Spleen (tissue), 13 donors: ENCODE measurements at places on chromosomes 1 and 21. TPM values are rescaled to one million over a fixed set of nuclear protein-coding genes. Genes with fewer than 3 reads are reported as not detected.

The CENPL gene
- 3.8 TPM for polyA plus RNA-seq

DNA sequence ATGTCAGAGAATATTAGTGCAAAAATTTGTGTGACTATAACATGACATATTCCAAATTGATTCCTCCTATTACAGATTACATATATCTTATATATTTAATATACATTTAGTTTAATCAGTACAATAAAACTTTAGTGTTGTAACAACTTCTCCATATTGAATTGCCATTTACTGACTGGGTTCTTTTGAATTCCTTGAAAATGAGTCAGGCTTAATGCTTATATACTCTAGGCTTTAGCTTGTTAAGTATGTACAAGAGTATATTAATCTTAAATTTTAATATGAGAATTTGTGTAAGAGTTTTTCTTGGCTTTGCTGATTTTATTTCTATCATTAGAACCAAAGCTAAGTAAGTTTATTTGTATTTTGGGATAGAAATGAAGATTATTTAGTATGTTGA lies 40.3 kb downstream of the XPR1 start:
- H3K4me1 ChIP-seq, result no peaks in the 10 kb centered on the region
- no peak for DNase-seq
- no peaks in the 10 kb centered on the region for H3K27me3 ChIP-seq
- peaks cover 13% of the 10 kb centered on the region for H3K36me3 ChIP-seq
- no peak overlapping the region for H3K4me3 ChIP-seq

DNA sequence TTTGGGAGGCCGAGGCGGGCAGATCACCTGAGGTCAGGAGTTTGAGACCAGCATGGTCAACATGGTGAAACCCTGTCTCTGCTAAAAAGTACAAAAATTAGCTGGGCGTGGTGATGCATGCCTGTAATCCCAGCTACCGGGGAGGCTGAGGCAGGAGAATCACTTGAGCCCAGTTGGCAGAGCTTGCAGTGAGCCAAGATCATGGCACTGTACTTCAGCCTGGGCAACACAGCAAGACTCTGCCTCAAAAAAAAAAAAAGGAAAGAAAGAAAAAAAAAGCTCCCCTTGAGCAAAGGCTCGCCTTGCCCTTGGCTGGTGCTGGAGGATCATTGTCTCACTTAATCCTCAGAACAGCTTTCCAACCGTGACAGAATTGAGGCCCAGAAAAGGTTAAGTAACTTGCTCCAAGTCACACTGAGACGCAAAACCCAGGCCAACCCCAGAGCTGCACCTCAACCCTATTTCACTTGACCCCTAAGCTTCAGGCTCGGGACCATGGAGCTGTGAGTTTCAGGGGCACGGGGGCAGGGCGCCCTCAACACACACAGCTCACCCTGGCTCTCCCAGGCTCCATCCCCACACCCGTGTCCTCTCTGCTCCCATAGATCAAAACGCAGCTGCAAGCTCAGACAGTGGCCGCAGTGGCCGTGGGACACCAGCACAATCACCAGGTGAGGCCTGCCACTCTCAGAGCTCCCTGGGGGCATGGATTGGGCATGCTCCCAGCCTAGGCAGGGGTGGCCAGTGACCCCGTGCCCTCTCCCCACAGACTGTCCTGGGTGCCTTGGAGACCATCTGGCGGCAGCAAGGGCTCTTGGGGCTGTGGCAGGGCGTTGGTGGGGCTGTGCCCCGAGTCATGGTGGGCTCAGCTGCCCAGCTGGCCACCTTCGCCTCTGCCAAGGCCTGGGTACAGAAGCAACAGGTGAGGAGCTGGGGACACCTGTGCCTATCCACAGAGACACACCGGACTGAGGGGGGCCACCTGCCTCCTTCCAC lies 1.6 kb downstream of the SLC25A34 start:
- H3K4me1 ChIP-seq, result peaks cover 5% of the 10 kb centered on the region
- no peak for DNase-seq
- H3K27me3 ChIP-seq, result no peaks in the 10 kb centered on the region
- no peak overlapping the region for H3K4me3 ChIP-seq
- peak overlapping the region; percentile 2 for H3K27ac ChIP-seq
- H3K36me3 ChIP-seq, result peaks cover 28% of the 10 kb centered on the region

DNA sequence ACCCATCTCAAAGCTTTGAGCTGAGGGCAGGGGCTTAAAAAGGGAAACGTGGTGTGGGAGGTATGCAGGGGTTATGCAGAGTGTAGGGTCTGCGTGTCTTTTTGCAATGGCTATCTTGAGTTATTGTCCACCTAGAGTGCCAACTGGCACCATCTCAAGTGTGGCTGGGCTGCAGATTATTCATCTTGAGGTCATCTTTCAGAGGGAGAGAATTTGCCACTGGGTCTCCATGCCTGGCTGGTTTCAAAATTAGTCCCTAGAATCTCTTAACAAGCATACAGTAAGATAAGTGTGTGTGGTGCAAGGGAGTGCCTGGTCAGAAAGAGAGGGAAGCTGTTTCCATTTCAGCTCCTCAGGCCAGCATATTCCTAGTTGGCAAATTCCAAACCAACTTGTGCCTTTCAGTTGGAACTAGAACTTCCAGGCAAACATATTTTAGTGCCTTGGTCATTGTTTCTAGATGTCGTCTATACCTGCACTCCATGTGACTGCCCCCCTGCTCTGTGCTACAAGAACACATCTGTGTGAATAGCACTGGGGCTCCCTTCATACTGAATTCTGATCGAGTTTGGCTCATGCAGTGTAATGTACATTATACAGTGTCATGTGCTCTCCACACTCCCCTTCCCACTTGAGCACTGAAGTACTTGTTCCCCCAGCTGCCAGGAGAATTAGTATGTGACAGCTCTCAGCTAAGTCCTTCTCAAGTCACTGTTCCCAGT lies 5.0 kb upstream of the OR2T8 start:
- H3K4me3 ChIP-seq, result no peak overlapping the region
- H3K27ac ChIP-seq, result no peak overlapping the region
- no peaks in the 10 kb centered on the region for H3K27me3 ChIP-seq
- DNase-seq, result no peak
- H3K36me3 ChIP-seq, result no peaks in the 10 kb centered on the region
- no peaks in the 10 kb centered on the region for H3K4me1 ChIP-seq

- no peak overlapping the region for H3K27ac ChIP-seq
- DNase-seq, result no peak
- no peaks in the 10 kb centered on the region for H3K27me3 ChIP-seq
- no peaks in the 10 kb centered on the region for H3K4me1 ChIP-seq
- no peak overlapping the region for H3K4me3 ChIP-seq
Measured at GRCh38 chr1:241167121-241167630, 189.8 kb downstream of the RGS7 start.

DNA sequence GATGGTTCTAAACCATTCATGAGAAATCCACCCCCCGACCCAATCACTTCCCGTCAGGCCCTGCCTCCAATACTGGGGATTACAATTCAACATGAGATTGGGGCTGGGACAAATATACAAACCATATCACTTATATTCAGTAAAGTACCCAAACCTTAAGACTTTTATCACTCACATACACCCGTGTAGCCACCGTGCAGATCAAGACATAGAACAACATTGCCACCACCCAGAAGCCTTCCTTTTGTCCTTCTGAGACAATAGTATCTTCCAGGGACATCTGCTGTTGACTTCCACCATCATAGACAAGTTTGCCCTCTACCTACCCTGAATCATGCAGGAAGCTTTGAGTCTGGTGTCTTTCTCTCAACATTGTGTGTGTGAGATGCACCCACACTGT lies 37.5 kb downstream of the CLIC6 start:
- DNase-seq, result no peak
- no peak overlapping the region for H3K27ac ChIP-seq
- H3K4me1 ChIP-seq, result peaks cover 6% of the 10 kb centered on the region
- no peaks in the 10 kb centered on the region for H3K36me3 ChIP-seq
- no peaks in the 10 kb centered on the region for H3K27me3 ChIP-seq

The SLC30A2 gene
- polyA plus RNA-seq, result not detected

GRCh38 chr1:203098445-203098844 lies 12.6 kb upstream of the MYOG start:
- H3K36me3 ChIP-seq, result no peaks in the 10 kb centered on the region
- no peaks in the 10 kb centered on the region for H3K4me1 ChIP-seq
- DNase-seq, result no peak

DNA sequence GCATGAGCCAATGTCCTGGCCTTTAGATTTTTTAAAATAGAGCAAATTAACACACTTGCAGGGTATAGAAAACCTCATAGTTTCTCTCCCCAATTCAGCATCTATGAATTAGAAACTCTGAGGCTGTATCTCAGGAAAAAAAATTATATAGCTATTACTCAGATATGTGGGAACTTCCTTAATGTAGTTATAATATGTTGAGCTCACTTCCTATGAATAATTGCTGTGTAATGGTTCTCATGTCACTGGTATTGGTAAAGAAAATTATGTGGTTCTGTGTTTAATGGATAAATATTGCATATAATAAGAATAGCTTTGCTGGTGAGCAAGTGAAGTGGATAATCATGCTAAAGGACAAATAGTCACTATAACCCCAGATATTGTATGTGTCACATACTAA lies 2019.8 kb downstream of the NCAM2 start:
- H3K4me3 ChIP-seq, result no peak overlapping the region
- H3K4me1 ChIP-seq, result no peaks in the 10 kb centered on the region
- no peaks in the 10 kb centered on the region for H3K27me3 ChIP-seq
- DNase-seq, result no peak
- H3K27ac ChIP-seq, result no peak overlapping the region
- no peaks in the 10 kb centered on the region for H3K36me3 ChIP-seq

DNA sequence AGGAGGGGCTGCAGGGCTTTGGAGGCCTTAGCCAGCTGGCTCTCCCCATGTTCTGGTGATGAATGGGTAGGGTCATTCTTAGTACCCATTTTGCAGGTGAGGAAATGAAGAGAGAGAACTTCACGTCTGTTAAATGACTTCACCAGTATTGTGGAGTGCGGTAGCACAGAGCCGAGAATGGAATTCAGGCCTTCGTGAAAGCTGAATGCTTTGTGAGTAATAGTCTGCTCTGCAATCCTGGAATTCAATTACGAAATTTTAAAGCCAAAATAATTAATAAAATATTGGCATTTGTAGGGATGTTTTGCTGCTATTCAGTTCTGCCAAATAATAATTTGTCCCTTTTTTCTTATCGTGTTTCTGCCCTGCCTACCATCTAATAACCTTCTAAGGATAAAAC lies 197.7 kb downstream of the GREM2 start:
- no peaks in the 10 kb centered on the region for H3K27me3 ChIP-seq
- no peak for DNase-seq
- no peak overlapping the region for H3K4me3 ChIP-seq
- H3K36me3 ChIP-seq, result no peaks in the 10 kb centered on the region
- H3K27ac ChIP-seq, result no peak overlapping the region

- DNase-seq, result peak; percentile 85
- no peaks in the 10 kb centered on the region for H3K36me3 ChIP-seq
- peak overlapping the region; percentile 83 for H3K4me3 ChIP-seq
- H3K27ac ChIP-seq, result peak overlapping the region; percentile 79
- H3K27me3 ChIP-seq, result peaks cover 9% of the 10 kb centered on the region
- H3K4me1 ChIP-seq, result peaks cover 37% of the 10 kb centered on the region
Measured at GRCh38 chr21:45074818-45075595, 627 bp downstream of the ADARB1 start.

DNA sequence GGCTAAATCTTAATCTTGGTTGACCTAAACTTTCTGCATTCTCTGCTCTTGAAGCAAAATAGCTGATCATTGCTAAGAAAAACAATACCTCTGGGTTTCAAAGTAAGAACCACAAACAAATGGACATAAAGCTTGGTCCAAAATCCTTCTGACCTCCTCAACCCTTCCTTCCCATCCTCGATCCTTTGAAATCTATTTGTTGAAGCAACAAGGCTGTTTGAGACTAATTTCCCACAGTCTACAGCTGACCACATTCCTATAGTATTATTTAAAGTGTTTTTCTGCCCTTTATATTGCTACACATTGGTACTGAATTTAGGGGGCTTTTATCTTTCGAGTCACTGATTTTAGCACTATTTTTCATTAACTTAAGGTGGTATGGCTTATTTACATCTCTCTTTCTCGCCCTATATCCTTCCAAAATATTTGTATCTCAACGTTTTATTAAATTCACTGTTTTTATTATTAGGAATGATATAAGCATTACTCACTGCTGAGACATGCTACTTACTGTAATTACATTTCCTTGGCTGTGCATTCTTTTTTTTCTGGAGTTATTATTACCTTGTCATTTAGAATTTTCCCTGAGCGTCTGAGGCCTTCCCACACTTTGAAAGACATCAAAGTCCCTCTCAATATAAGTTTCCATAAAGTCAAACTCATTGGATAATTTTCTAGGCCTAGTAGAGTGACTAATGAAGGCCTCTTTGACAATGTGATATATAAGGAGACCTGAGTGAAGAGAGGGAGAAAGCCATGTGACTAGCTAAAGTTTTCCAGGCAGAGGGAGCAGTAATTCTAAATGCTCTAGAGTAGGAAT lies 73.9 kb downstream of the RAB3GAP2 start:
- H3K4me3 ChIP-seq, result no peak overlapping the region
- H3K4me1 ChIP-seq, result no peaks in the 10 kb centered on the region
- DNase-seq, result no peak
- no peak overlapping the region for H3K27ac ChIP-seq
- no peaks in the 10 kb centered on the region for H3K27me3 ChIP-seq

GRCh38 chr1:177368255-177368654 lies 197.5 kb downstream of the BRINP2 start:
- H3K4me1 ChIP-seq, result no peaks in the 10 kb centered on the region
- H3K27me3 ChIP-seq, result no peaks in the 10 kb centered on the region
- H3K4me3 ChIP-seq, result no peak overlapping the region
- H3K27ac ChIP-seq, result no peak overlapping the region
- H3K36me3 ChIP-seq, result no peaks in the 10 kb centered on the region
- DNase-seq, result no peak

The NEXN gene
- 7.8 TPM for polyA plus RNA-seq

- H3K4me3 ChIP-seq, result no peak overlapping the region
- H3K27me3 ChIP-seq, result peaks cover 24% of the 10 kb centered on the region
- no peaks in the 10 kb centered on the region for H3K36me3 ChIP-seq
- no peaks in the 10 kb centered on the region for H3K4me1 ChIP-seq
- DNase-seq, result no peak
Measured at GRCh38 chr1:162161916-162162550, 92.5 kb downstream of the NOS1AP start.

DNA sequence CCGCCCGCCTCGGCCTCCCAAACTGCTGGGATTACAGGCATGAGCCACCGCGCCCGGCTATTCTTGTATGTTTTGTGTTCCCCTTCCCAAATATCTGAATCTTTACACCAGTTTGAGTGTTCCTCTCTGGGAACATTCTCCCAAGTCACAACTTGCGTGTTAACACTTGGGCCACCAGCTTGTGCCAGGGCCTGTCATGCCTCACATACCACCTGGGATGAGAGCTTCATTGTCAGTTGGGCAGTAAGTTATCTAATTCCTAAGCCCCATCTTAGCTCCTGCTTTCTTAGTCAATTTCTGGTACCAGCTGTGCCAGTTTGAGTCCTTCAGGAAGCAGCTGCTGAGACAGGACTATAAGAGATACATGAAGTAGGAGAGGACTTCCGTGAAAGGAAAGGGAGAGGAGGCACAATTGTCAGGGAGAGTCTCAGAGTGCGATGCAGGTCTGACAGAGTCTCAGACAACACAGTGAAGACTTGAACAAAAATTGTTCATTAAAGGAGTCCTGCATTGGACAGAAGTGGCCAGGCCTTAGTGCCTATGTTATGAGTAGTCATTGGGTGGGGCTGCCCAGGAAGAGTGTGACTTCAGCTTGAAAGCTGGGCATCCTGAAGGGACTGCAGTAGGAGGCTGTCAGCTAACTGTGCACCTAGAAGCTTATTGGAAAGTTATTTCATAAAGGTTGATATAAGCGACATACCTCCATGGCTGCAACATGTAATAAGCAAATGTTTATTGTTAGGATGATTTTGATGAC lies 17.3 kb downstream of the ZFYVE9 start:
- H3K27me3 ChIP-seq, result no peaks in the 10 kb centered on the region
- H3K4me3 ChIP-seq, result no peak overlapping the region
- H3K27ac ChIP-seq, result no peak overlapping the region
- H3K36me3 ChIP-seq, result no peaks in the 10 kb centered on the region
- no peaks in the 10 kb centered on the region for H3K4me1 ChIP-seq

GRCh38 chr1:169802888-169803287 lies 8.2 kb upstream of the METTL18 start:
- H3K36me3 ChIP-seq, result peaks cover 21% of the 10 kb centered on the region
- no peaks in the 10 kb centered on the region for H3K4me1 ChIP-seq

The ASAP3 gene
- polyA plus RNA-seq, result 7.4 TPM
